ENCODE measurements at places on chromosomes 2 and 18.

- no peak overlapping the region for H3K4me3 ChIP-seq
- H3K36me3 ChIP-seq, result no peaks in the 10 kb centered on the region
- H3K4me1 ChIP-seq, result no peaks in the 10 kb centered on the region
These were observed 92.4 kb upstream of the CHST9 start for GRCh38 chr18:27277554-27277953.

- no peak for DNase-seq
- H3K36me3 ChIP-seq, result no peaks in the 10 kb centered on the region
- no peak overlapping the region for H3K27ac ChIP-seq
- no peak overlapping the region for H3K4me3 ChIP-seq
These were observed 353.9 kb downstream of the PID1 start for GRCh38 chr2:228917220-228917619.

DNA sequence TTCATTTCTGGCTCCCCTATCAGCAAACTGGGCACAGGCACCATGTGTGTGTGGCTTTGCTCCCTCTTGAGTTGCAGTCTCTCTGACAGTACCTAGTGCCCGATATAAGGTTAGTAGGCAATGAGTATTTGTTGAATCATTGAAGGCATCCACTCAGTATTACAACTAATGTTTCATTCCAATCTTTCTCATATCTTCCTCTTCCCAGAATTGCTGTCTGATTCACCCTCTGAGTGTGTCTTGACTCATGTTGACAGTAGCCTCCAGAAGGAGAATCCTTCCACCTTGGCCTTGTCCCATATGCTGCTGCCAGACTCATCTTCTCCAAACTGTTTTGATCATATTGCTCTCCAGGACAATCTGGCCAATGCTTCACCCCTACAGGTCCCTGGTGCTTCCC lies 202.5 kb downstream of the LRRTM1 start:
- DNase-seq, result no peak
- H3K27ac ChIP-seq, result no peak overlapping the region
- no peak overlapping the region for H3K4me3 ChIP-seq
- H3K4me1 ChIP-seq, result no peaks in the 10 kb centered on the region
- H3K27me3 ChIP-seq, result no peaks in the 10 kb centered on the region

DNA sequence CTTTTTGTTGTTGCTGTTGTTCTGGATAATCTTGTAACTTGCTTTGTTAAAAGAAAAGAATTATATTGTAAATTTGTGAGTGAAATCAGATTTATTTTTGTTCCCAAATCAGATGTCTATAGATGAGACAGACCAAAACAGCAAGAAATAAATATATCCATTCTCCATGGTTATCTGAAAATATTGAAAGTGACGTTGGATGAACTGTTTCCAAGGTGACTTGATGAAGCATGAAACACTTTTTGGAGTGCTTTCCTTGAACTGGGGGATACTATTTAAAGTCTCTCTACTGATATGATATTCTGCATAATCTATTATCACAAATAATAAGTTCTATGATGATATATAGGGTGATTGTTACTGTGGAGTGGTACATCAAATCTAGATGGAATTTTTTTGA lies 315.4 kb upstream of the THUMPD2 start:
- no peak overlapping the region for H3K27ac ChIP-seq
- H3K4me1 ChIP-seq, result no peaks in the 10 kb centered on the region
- no peak overlapping the region for H3K4me3 ChIP-seq
- no peaks in the 10 kb centered on the region for H3K36me3 ChIP-seq
- no peaks in the 10 kb centered on the region for H3K27me3 ChIP-seq

DNA sequence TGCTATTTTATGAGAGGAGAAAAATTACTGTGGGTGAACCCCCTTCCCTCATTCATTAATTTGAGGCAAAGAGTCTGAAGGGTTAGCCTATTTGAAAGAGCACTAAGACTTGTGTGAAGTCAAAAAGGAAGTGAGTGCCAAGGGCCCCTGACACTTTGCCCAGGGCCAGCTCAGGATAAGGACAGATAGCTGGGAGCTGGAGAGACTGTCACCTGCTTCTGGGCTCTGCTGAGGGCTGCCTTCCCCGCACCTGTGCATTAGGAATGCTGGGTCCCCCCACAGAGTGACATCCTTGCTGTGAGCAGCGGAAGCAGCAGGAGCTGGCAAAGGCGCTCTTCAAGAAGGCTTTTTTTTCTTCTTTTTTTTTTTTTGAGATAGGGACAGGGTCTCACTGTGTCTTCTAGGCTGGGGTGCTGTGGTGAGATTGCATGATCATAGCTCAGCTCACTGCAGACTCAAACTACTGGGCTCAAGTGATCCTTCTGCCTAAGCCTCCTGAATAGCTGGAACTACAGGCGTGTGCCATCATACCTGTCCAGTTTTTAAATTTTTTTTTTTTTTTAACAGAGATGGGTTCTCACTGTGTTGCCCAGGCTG lies 148.3 kb downstream of the AQP4 start:
- H3K4me3 ChIP-seq, result no peak overlapping the region
- H3K27me3 ChIP-seq, result no peaks in the 10 kb centered on the region
- no peak overlapping the region for H3K27ac ChIP-seq
- H3K4me1 ChIP-seq, result no peaks in the 10 kb centered on the region
- DNase-seq, result no peak
- no peaks in the 10 kb centered on the region for H3K36me3 ChIP-seq

DNA sequence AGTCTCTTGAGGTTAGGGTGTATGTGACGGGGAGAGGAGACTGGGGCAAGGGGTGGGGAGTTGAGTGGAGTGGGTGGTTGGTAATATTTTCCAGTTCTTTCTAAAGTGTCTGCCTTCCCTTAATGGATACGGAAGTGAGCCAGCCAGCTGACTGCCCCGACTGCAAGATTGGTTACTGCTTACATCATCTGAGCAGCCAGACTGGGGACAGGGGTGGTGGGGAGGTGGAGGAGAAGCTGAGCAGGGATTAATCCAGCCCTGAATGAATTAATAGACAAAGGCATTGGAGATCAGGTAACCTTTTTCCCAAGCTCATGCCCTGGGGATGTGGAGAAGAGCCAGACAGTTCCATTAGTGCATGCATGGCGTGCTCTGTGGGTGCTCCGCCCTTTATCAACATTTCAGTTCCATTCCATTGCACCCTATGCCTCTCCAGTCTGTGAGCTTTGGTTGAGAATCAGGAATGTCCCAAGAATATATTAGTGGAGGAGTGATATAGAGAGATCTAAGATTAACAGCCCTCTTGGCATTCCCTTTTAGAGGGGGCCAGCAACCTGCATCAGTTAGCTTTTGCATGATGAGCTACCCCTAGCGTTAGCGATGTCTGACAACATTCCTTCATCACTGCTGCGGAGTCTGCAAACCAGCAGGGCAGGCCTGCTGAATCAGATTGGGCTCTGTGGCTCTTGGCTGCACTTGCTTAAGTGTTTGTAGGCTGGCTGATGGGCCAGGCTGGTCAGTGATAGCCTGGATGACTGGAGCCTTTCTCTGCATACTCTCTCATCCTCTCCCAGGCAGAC lies 67.4 kb downstream of the TNP1 start:
- H3K27me3 ChIP-seq, result no peaks in the 10 kb centered on the region
- no peaks in the 10 kb centered on the region for H3K4me1 ChIP-seq
- H3K27ac ChIP-seq, result no peak overlapping the region
- no peak for DNase-seq
- H3K4me3 ChIP-seq, result no peak overlapping the region
- H3K36me3 ChIP-seq, result no peaks in the 10 kb centered on the region

GRCh38 chr2:200585340-200585729 lies 479 bp upstream of the AOX1 start:
- no peaks in the 10 kb centered on the region for H3K36me3 ChIP-seq
- peaks cover 7% of the 10 kb centered on the region for H3K4me1 ChIP-seq
- no peaks in the 10 kb centered on the region for H3K27me3 ChIP-seq
- no peak overlapping the region for H3K27ac ChIP-seq
- peak overlapping the region; percentile 72 for H3K4me3 ChIP-seq

DNA sequence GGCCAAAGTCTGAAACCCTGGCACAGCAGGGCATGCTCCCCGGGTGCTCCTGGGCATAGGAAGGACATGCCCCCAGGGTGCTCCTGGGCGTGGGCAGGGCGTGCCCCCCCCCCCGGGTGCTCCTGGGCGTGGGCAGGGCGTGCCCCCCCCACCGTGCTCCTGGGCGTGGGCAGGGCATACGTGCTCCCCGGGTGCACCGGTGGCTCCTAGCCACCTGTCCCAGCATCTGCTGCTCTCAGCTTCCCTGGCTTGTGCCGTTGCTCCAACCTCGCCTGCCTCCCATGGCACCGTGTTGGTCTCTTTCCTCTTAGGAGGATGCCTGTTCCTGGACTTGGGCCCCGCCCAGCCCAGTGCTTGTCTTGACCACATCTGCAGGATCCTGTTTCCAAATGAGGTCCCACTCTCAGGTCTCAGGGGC lies 95.6 kb upstream of the CTDP1 start:
- H3K27ac ChIP-seq, result no peak overlapping the region
- H3K27me3 ChIP-seq, result no peaks in the 10 kb centered on the region
- no peak overlapping the region for H3K4me3 ChIP-seq
- no peak for DNase-seq
- no peaks in the 10 kb centered on the region for H3K36me3 ChIP-seq

- H3K27ac ChIP-seq, result no peak overlapping the region
- no peaks in the 10 kb centered on the region for H3K27me3 ChIP-seq
- H3K4me1 ChIP-seq, result no peaks in the 10 kb centered on the region
- H3K4me3 ChIP-seq, result no peak overlapping the region
- no peaks in the 10 kb centered on the region for H3K36me3 ChIP-seq
- DNase-seq, result no peak
These were observed 196.5 kb downstream of the TWIST2 start for GRCh38 chr2:239044336-239044735.

DNA sequence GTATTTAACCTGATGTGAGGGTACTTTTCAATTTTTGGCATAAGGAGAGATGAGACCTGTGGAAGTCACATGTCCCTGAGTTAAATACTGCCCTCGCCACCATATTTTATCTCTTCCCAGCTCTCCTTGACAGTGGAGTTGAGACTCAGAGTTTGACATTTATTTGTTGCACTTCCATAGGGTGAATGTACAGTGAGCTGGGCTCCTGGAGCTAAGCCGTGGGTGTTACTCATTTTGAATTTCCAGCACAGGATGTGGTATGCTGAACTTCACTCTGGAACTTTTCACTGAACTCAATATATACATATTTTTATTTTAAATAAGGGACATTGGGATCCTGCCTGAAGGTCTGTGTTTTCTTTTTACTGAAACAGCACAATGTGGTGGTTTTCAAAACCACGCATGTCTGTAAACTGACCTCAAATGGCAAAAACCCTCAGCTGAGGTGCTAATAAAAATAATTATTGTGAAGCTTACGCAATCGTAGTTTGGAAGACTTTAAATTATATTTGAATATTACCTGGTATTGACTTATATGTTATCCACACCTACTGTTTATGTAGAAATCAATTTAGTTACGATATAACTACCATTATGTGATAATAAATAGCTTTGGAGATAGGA lies 12.1 kb downstream of the RNF144A start:
- H3K4me3 ChIP-seq, result no peak overlapping the region
- DNase-seq, result no peak
- no peaks in the 10 kb centered on the region for H3K27me3 ChIP-seq
- H3K27ac ChIP-seq, result no peak overlapping the region
- H3K4me1 ChIP-seq, result peaks cover 40% of the 10 kb centered on the region
- no peaks in the 10 kb centered on the region for H3K36me3 ChIP-seq

DNA sequence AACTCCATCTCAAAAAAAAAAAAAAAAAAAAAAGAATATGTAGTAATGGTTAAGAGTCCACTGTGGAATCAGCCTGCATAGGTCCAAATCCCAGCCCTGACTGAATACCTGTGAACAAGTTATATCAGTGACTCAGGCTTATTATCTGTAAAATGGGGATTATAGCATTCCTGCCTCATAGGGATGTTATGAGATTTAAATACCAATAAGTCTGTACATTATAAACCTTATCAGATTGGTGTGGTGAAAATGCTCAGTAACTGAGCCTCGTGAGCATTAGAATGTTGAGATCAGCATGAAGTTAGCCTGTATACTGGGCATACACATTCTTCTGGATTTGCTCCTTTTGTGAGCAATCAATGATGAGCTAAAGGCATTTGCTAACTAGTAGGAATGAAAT lies 3.0 kb upstream of the AMMECR1L start:
- no peak overlapping the region for H3K4me3 ChIP-seq
- no peak for DNase-seq
- no peak overlapping the region for H3K27ac ChIP-seq
- no peaks in the 10 kb centered on the region for H3K36me3 ChIP-seq
- H3K27me3 ChIP-seq, result no peaks in the 10 kb centered on the region
- H3K4me1 ChIP-seq, result peaks cover 24% of the 10 kb centered on the region

GRCh38 chr2:204365811-204366210 lies 179.5 kb upstream of the PARD3B start:
- DNase-seq, result no peak
- H3K36me3 ChIP-seq, result no peaks in the 10 kb centered on the region
- H3K4me3 ChIP-seq, result no peak overlapping the region

GRCh38 chr2:72118951-72119350 lies 28.7 kb downstream of the CYP26B1 start:
- H3K36me3 ChIP-seq, result no peaks in the 10 kb centered on the region
- no peak for DNase-seq
- no peaks in the 10 kb centered on the region for H3K4me1 ChIP-seq
- no peak overlapping the region for H3K4me3 ChIP-seq
- no peak overlapping the region for H3K27ac ChIP-seq

DNA sequence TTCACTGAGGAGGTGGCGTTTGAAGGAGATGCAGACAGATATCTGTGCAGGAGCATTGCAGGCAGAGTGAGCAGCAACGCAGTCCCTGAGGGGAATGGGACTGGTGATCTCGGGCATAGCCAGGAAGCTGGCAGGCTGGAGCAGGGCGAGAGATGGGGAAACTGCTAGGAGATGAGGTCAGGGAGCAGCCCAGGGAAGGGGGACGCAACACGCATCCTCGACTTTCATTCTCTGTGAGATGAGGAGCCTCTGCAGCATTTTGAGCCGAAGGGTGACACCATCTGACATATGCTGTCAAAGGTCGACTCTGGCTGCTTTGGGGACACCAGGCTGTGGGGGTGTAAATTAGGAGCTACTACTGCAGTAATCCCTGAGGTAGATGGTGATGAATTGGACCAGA lies 4.3 kb upstream of the CHRNA1 start:
- H3K4me3 ChIP-seq, result no peak overlapping the region
- DNase-seq, result no peak
- H3K36me3 ChIP-seq, result no peaks in the 10 kb centered on the region

DNA sequence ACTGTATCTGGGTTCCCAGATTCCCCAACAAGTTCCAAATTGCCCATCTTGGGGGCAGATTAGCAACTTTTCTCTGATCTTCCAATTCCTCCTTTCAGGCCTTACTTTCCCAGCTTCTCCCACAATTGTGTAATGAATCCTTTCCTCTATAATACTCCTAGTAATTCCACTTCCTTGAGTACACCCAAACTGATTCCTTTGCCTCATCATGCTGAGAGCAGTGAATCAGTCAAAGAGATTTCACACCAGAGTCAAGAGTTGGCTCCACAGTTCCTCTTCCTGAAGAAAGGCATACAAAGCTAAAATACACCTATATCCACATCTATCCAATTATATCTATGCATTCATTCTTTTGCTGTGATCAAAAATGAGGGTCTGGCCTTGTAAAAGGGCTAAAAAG lies 28.6 kb upstream of the DAPL1 start:
- H3K27ac ChIP-seq, result no peak overlapping the region
- no peaks in the 10 kb centered on the region for H3K36me3 ChIP-seq
- no peak for DNase-seq
- H3K27me3 ChIP-seq, result no peaks in the 10 kb centered on the region
- H3K4me1 ChIP-seq, result no peaks in the 10 kb centered on the region
